ENCODE measurements at places on chromosomes 3 and 15. TPM values are rescaled to one million over a fixed set of nuclear protein-coding genes. Genes with fewer than 3 reads are reported as not detected.

CD80 gene
- total RNA-seq: not detected

CGGBP1 gene
- 130 TPM for total RNA-seq

A4GNT gene
- total RNA-seq: not detected

DNASE1L3 gene
- total RNA-seq: 0.41 TPM

FHIT gene
- 1.6 TPM for total RNA-seq

TMEM212 gene
- total RNA-seq: not detected

DCUN1D1 gene
- total RNA-seq: 60.3 TPM

PTH1R gene
- 2.0 TPM for total RNA-seq

GOLGA6A gene
- total RNA-seq: under 0.01 TPM

GRAMD2A gene
- 1.2 TPM for total RNA-seq

All from frontal cortex (tissue), 4 donors.